Left hindlimb (tissue), 1 donor: ENCODE measurements at places on chromosomes 5 and 9.
A peak's percentile ranks its signal among the peaks of the same experiment; 100 is the strongest.

DNA sequence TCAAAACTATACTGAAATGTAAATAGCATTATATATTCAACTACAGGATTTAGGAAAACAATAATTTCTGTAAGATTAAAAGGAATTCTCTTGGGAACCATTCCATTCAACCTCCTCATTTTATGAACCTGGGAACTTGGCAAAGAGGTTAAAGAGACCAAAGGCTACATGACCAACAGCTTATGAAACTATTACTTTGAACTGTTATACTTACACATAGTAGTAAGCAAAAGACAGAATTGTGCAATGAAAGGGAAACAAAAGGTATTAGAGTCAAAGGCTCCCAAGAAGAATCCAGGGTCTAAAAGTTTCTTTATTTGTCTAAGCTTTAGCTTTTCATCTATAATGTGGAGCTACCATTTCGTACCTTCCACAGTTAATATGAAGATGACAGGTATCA, 7.2 kb downstream of the C9orf72 start:
- no peak for DNase-seq

DNA sequence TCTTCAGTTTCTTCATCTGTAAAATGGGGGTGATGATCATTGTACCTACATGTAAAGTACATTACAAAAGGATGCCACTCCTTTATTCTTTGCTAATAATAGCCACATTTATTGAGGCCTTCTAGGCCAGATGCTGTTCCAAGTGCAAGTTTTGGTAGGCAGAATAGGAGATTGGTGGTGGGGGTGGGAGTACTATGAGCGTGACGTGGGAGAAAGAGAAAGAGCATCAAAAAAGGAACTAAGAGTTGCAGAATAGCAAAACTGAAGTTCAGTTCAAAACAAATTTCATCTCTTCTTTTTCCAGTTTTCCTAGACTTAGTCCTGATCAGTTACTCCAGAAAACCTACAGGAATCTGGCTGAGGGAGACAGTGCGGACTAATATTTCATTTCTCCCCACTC, 174.1 kb downstream of the SNX18 start:
- no peak for DNase-seq

- no peak for DNase-seq
Measured at GRCh38 chr5:166561759-166562158, 1729.7 kb upstream of the WWC1 start.

DNA sequence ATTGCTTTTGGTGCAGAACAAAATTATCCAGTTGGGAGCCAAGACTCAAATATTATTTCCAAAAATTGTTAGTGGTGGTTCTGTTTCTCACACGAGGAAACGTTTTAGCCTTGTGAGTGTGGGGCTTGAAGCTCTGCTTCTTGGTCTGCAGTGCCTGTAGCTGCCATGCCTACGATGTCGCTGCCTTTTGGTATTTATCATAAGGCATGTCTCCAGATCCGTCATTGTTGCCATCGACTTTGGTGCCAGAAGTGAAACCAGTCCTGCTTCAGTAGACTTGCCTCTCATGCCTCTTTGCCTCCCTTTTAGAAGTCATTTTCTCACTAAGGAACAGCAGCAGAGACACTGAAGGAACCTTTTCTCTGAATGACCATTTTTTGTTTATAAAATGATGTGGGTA, 29.7 kb upstream of the CATSPER3 start:
- no peak for DNase-seq

GRCh38 chr5:13186177-13186576, 758.3 kb downstream of the DNAH5 start:
- DNase-seq = no peak

- DNase-seq = no peak
Measured at GRCh38 chr5:176296-176823, 14.9 kb upstream of the LRRC14B start.

- DNase-seq = no peak
Measured at GRCh38 chr5:61362796-61363368, 30.8 kb downstream of the ZSWIM6 start.

- no peak for DNase-seq
Measured at GRCh38 chr5:5348135-5348534, 74.3 kb upstream of the ICE1 start.

DNA sequence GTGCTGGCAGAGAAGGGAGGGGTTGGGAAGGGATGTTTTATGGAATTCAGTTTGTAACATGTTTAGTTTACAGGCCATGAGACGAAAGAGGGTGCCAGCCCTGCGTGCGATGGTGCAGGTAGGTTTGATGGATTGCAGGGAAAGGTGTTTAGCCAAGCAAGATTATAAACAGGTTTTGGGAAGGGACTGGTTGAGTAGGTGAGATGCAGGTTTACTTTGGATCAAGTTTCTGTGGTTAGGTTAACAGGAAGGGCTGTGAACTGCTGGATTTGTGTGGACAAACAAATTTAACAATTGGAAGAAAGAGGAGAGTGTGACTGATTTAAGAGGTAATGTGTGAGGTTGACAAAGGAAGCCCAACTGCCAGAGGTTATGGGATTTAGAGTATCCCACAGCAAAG, 32.6 kb upstream of the GPX3 start:
- no peak for DNase-seq

GRCh38 chr5:72205431-72206009, 98.2 kb downstream of the MAP1B start:
- no peak for DNase-seq

DNA sequence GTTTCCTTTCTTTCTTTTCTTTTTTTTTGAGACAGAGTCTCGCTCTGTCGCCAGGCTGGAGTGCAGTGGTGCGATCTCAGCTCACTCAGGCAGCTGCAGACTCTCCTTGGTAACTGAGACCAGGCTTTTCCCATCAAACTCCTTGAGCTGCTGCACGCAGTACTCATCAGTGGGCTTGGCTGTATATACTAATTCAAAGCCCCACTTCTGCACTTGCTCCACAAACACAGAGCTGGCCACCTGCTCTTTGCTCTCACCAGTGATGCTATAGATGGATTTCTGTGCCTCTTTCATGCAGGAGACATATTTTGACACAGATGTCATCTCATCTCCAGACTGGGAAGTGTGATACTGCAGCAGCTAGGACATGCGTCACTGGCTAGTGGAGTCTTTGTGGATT, 252.7 kb downstream of the AP3B1 start:
- no peak for DNase-seq

GRCh38 chr5:176388003-176388443, 375 bp downstream of the NOP16 start:
- peak; percentile 48 for DNase-seq

DNA sequence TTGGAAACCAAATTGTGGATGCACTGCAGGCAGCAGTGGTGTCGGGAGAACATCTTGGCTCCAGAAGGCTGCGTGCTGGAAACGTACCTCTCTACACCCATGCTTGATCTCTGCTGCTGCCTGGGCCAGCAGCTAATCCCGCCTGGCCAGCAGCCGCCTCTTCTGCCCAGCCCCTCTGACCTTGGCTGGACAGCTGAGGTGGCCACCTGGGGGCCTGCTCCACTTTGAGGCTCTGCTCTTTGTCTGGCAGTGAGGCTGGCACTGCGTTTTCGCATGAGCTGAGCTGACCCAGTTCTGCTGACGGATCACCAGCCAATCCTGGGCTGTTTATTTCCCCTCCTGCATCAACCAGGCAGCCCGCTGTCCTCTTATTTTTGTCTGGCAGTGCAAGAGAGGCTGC, 154.9 kb downstream of the TENT4A start:
- no peak for DNase-seq

- DNase-seq = no peak
Measured at GRCh38 chr9:76530458-76531110, 71.6 kb downstream of the GCNT1 start.

DNA sequence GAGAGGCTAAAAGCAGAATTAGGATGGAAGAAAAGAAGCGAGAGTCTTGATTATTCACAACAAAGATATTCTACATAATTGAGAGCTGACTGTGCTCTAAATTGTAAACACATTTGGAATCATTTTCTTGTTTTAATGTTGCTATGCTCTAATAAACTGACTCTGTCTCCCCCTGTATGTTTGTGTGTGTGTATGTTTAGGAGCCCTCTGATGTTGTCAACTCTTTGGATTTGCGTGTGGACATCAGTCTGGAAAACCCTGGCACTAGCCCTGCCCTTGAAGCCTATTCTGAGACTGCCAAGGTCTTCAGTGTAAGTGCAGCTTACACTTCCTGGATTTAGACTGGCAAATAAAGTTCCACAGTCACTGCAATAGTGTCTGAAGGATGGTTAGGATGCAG, 37.8 kb downstream of the MOCS2 start:
- no peak for DNase-seq

DNA sequence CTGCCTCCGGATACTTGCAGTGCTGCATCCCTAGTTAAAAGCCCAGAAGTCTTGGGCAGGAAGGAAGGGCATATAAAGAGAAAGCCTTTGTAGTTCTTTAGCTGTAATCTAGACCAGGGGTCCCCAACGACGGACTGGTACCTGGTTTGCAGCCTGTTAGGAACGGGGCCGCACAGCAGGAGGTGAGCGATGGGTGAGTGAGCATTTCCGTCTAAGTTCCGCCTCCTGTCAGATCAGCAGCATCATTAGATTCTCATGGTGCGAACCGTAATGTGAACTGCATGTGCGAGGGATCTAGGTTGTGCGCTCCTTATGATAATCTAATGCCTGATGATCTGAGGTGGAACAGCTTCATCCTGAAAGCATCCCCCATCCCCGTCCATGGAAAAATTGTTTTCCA, 1.6 kb upstream of the SMIM15 start:
- no peak for DNase-seq

DNA sequence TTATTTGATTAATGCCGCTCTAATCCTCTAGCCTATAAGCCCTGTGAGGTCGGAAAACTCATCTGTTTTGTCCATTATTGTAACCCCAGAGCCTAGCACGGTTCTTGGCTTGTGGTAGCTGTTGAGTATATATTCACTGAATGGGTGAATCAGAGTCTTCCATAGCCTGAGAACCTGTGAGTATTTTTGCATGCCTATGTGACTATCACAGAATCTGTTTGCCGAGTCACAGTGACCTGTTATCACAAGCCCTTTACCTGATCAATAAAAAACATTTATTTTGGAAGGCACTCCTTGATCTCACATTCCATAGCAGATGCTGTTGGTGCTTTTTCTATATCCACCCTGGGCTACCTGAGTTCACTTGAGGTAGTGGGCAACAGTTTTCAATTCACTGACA, 125.0 kb upstream of the STC2 start:
- no peak for DNase-seq

DNA sequence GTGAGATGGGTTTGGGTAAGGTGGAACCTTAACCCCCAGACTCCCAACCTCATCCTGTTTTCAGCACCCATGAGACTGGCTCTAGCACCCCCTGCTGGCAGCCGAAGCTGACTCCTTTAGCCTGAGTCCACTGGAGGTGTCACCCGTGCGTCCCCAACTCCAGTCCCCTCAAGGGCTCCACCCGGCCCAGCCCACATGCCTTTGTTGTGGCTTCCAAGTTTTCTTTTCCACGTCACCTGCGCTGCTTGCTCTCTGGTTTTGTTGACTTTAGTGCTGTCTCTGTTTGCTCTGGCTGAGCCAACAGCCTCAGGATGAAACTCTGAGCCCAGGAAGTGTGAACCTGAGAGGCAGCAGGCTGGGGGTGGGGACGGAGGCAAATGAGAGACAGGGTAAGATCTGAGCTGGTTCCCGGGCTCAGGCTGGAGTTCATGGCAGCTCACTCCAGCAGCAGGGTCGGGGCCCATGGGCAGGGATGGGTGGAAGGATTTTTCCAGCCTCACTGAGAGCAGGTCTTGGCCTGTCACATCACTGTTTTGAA, 13.2 kb upstream of the AQP7 start:
- no peak for DNase-seq
